ENCODE measurements at places on chromosomes 7 and 10.

DNA sequence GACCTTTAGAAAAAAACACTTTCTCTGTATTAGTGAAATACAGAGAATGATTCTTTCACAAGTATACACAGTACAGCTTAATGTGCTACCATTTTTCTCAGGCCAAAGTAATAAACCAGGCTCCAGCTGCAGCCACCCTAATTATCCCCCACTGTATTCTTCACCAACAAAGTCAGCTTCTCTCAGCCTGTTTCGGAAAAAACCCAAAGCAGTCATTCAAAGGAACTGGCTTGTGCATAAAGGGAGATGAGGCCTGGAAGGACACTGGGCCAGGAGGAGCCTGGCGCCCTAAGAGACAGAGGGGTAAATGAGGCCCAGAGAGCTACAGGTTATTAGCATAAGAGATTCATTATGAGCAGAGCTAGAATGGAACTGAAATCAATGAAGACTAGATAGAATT, 9.2 kb downstream of the USP54 start:
- DNase-seq, result no peak

GRCh38 chr7:151028948-151029501, 775 bp downstream of the ABCB8 start:
- DNase-seq, result no peak

DNA sequence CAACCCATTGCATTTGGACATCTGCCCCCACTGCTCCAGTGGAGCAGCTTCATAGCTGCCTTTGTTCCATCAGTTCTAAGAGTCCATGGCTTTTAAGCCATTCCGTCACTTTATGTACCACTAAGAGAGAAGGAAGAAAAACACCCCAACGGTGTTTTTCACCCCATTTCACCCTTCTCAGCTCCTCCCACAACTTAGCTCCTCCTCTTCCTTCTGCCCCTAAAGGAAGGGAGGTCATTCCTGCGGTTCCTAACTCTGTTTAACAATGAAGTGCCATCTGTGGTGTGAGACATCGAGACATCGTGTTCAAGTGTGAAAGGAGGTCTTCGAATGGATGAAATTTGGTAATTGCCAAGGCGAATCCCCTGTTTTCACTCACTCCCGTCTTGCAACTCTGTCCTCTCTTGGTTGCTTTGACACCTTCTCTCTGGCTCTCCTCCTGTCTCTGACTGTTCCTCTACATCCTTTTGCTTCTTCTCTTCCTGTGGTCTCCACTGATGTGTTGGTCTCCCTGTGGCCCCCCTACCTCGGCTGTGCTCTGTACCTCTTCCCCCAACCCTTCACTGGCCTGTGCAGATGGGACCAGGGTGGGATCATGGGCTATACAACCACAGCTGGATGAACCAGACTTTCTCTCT, 23.0 kb downstream of the SMKR1 start:
- DNase-seq, result no peak

- DNase-seq, result no peak
These were observed 29.9 kb downstream of the HEPACAM2 start for GRCh38 chr7:93196336-93196735.

DNA sequence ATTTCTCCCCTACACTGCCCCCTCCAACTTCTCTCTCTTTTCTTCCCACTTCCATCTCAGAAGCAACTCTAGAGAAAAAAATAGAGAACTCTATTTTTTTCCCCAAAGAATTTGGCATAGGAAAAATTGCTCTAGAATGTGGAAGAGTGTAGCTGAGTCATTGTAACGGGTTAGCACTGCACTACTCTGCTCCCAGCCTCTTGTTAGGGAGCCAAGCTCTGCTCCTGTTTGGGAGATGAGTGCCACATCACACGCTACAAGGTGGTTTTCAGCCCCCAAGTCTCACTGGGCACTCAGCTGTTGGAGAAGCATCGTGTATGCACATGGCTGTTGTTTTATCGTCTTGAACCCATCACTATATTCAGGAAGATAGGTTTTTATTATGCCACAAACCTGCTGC, 136.4 kb downstream of the BMPER start:
- no peak for DNase-seq

DNA sequence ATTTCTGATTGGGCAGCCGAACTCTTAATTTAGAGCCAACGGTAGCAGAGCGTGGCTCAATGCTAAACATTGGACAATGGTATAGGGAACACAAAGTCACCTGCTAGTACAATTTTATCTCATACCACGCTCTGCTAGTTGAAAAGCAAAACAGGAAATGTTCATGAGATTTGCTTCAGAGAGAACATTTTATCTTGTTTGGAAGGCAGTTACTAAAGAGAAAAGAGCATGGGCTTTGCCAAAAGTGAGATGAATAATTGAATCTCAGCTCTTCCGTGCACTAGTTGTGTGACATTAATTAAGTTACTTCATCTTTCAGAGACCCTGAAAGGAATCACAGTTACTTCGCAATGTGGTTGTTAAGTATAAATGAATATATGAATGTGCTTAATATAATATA, 161.5 kb upstream of the FAM13C start:
- no peak for DNase-seq

DNA sequence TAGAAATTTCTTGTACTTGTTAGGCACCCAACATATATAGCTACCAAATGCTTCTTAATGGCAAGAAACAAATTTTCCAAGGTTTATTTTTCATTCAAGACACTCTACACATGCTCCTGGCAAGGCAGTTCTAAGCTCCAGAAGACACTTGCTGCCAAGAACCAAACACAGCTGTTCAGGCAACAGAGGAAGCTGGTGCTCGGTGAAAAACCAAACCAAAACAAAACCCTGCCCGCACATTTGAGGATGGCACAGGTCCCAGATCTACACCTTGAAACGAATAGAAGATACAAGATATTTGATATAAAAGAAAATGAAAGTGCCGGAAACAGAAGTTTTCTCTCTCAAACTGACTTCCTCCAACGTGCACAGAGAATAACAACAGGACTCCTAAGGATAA, 4.9 kb upstream of the DNTT start:
- no peak for DNase-seq

GRCh38 chr7:130458257-130458656, 17.4 kb upstream of the CEP41 start:
- no peak for DNase-seq

DNA sequence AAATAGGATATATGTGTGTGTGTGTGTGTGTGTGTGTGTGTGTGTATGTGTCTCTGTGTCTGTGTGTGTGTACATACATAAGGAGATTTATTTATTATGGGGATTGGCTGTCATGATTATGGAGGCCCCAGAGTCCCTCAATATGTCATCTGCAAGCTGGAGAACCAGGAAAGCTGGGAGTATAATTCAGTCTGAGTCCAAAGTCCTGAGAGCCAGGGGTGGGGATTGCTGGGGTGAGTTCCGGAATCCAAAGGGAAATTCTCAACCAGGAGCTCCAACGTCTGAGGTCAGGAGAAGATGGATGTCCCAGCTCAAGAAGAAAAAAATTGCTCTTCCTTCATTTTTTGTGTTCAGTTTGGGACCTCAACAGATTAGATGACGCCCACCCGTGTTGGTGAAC, 50.7 kb upstream of the PLPP4 start:
- no peak for DNase-seq
